GF-D8 (cell line): ENCODE measurements at places on chromosomes 4 and X.

GRCh38 chr4:155748039-155748438 is 10.8 kb upstream of the GUCY1B1 start:
- no peak for DNase-seq

GRCh38 chr4:2292646-2293108 is 30.8 kb upstream of the MXD4 start:
- no peak for DNase-seq

DNA sequence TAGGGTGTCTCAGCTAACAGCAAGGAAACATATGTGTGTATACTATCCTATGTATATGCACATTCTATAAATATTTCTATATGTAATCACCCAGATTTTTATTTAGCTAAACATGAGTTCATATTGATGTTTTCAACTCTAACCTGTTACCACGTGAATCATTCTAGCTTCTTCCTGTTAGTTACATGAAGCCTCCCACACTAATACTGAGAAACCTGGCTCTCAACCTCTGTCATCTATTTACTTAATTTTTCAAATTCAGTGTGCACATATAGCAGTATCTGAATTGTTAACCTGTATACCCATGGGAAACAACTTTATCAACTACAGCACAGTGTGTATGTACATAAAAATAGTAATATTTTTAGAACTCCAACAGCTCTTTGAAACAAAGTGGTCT is 57.3 kb downstream of the KLF8 start:
- no peak for DNase-seq

DNA sequence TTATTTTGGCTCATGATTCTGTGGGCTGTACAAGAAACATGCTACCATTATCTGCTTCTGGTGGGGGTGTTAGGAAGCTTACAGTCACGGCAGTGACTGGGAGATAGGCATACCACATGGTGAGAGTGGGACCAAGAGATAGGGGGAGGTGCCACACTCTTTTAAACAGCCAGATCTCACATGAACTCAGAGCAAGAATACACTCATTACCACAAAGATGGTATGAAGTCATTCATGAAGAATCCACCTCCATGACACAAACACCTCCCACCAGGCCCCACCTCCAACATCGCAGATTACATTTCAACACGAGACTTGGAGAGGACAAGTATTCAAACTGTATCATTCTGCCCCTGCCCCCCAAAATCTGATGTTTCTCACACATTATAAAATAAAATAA is 2396.7 kb downstream of the PCDH7 start:
- no peak for DNase-seq
